ENCODE measurements at places on chromosomes 4 and X.
A peak's percentile ranks its signal among the peaks of the same experiment; 100 is the strongest.

DNA sequence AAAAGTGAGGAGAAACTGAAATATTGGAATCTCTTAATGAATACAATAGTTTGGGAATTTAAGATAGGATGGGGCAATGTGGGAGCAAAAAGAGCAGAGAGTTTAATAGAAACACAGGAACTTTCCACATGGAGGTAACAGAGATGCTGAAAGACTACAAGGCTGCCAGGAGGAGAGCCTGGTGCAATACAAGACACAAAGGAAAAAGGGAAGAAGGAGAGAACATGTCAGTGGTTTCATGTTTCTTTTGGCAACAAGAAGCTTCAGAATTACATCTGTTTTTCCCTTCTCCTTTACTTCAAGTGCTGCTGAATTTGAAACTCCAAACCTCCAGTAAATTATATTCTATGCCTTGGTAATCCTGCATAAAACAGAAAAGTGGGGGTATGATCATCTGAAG is 474.3 kb downstream of the FAT4 start:
- H3K27ac ChIP-seq = no peak overlapping the region
- H3K4me1 ChIP-seq = no peaks in the 10 kb centered on the region
- no peaks in the 10 kb centered on the region for H3K36me3 ChIP-seq
- no peaks in the 10 kb centered on the region for H3K27me3 ChIP-seq
- no peak for DNase-seq
- no peak overlapping the region for H3K4me3 ChIP-seq

DNA sequence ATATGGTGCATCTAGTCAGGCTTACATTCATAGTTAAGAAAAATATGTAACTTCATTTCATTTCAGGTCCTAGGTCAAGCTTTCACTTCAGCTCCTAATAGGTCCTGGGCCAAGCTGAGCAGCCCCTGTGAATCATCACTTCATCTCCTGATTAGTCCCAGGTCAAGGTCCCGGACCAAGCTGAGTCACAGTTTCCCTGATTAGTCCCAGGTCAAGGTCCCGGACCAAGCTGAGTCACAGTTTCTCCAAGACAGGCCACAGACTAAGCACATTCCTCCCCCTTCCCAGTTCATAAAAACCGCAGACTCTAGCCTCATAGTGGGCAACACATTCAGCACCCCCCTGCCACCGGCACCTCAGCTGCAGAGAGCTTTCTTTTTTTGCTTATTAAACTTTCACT is 1331.8 kb downstream of the PCDH19 start:
- H3K36me3 ChIP-seq = no peaks in the 10 kb centered on the region
- no peaks in the 10 kb centered on the region for H3K4me1 ChIP-seq
- no peaks in the 10 kb centered on the region for H3K27me3 ChIP-seq
- DNase-seq = no peak

GRCh38 chr4:118346495-118346894 is 6.3 kb downstream of the PRSS12 start:
- no peaks in the 10 kb centered on the region for H3K36me3 ChIP-seq
- H3K27me3 ChIP-seq = no peaks in the 10 kb centered on the region
- H3K4me3 ChIP-seq = no peak overlapping the region
- no peak overlapping the region for H3K27ac ChIP-seq

DNA sequence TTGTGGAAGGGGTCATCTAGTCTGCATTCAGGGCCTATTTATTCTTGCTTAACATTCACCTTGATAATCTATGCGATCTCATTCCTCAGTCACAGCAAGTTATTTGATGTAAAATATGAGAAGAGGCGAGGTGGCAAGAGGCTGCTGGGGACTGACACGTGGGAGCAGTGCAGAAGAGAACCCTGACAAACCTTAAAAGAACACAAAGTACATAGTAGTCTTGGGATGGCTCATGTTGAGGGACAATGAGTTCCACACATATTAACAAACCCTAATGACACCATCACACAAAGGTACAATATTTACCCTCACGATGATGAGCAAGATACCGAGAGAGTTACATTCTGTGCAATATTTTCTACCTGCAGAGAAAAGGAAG is 57.5 kb downstream of the MAML3 start:
- H3K36me3 ChIP-seq = no peaks in the 10 kb centered on the region
- peak; percentile 65 for DNase-seq
- H3K4me3 ChIP-seq = peak overlapping the region; percentile 41
- H3K27me3 ChIP-seq = no peaks in the 10 kb centered on the region
- peak overlapping the region; percentile 94 for H3K27ac ChIP-seq

DNA sequence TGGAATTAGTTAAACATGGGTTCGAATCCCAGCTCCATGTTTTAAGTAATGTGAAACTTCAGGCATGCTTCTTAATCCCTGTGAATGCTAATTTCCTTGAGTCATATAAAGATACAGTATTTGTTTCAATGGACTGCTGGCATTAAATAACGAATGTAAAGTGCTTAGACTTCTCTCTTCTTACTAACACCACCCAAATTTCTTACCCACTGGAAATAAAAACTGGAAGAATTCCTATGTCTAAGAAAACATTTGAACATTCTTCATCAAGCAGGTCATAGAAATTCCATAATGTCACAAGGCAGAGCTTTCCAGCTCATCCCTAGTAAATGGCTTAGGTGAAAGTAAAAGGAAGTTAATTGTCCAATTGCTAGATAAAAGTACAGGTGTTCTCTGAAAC is 172.5 kb downstream of the ANK2 start:
- no peak overlapping the region for H3K27ac ChIP-seq
- no peaks in the 10 kb centered on the region for H3K27me3 ChIP-seq
- no peak overlapping the region for H3K4me3 ChIP-seq
- H3K36me3 ChIP-seq = no peaks in the 10 kb centered on the region
- no peaks in the 10 kb centered on the region for H3K4me1 ChIP-seq

- peaks cover 37% of the 10 kb centered on the region for H3K36me3 ChIP-seq
- no peak for DNase-seq
- H3K27me3 ChIP-seq = no peaks in the 10 kb centered on the region
- H3K4me1 ChIP-seq = no peaks in the 10 kb centered on the region
Observed at GRCh38 chr4:39559626-39560025, 32.4 kb upstream of the UGDH start.

GRCh38 chrX:45001048-45001447 is 128.1 kb downstream of the KDM6A start:
- peaks cover 19% of the 10 kb centered on the region for H3K4me1 ChIP-seq
- H3K27ac ChIP-seq = no peak overlapping the region
- DNase-seq = peak; percentile 54
- H3K27me3 ChIP-seq = no peaks in the 10 kb centered on the region
- H3K4me3 ChIP-seq = no peak overlapping the region

DNA sequence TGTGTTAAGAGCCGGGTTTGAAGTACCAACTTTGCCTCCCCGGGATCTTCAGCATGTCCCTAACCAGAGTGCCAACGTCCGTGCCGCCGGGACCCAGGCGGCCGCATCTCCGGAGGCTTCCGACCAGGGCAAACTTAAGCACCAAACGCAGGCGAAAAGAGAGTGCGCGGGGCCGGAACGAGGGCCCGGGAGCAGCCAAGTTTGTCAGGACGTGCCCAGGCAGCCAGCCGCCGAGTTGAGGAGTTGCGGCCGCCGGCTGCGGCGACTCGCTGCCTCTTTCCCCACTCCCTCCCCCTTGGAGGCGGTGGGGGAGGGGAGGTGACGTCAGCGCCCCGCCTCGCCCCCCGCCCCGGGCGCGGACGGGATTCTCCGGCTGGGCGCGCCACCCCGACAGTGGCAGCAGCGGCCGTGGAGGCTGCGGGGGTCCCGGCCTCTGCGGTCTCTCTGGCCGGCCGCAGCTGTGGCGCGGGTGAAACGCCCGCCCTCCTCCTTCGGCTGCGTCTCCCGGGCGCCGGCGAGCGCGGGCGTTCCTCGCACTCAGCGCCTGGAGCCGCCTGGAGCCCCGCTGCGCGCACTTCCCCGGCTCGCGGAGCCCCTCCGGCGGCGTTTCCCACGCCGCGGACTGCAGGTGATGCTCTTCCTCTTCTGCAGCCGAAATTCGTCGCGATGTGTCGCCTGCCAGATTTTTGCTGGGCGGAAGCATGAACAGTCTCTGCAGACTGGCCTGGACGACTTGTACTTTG is 2.9 kb upstream of the FAT1 start:
- no peaks in the 10 kb centered on the region for H3K27me3 ChIP-seq
- no peaks in the 10 kb centered on the region for H3K36me3 ChIP-seq
- no peak overlapping the region for H3K27ac ChIP-seq
- no peaks in the 10 kb centered on the region for H3K4me1 ChIP-seq
- no peak overlapping the region for H3K4me3 ChIP-seq

GRCh38 chrX:140804292-140804691 is 94.7 kb downstream of the LINC00632 start:
- no peaks in the 10 kb centered on the region for H3K27me3 ChIP-seq
- no peak for DNase-seq
- H3K4me1 ChIP-seq = no peaks in the 10 kb centered on the region
- H3K36me3 ChIP-seq = no peaks in the 10 kb centered on the region

GRCh38 chr4:31947101-31947500 is 1226.9 kb downstream of the PCDH7 start:
- no peak for DNase-seq
- H3K27ac ChIP-seq = no peak overlapping the region
- H3K4me3 ChIP-seq = no peak overlapping the region
- H3K4me1 ChIP-seq = no peaks in the 10 kb centered on the region
- H3K36me3 ChIP-seq = no peaks in the 10 kb centered on the region

GRCh38 chrX:111411557-111411956 is 435 bp downstream of the DCX start:
- H3K4me1 ChIP-seq = no peaks in the 10 kb centered on the region
- H3K36me3 ChIP-seq = no peaks in the 10 kb centered on the region
- no peak for DNase-seq
- no peak overlapping the region for H3K4me3 ChIP-seq

- H3K36me3 ChIP-seq = no peaks in the 10 kb centered on the region
- no peaks in the 10 kb centered on the region for H3K4me1 ChIP-seq
- no peak overlapping the region for H3K27ac ChIP-seq
- H3K27me3 ChIP-seq = no peaks in the 10 kb centered on the region
Observed at GRCh38 chr4:101527188-101527587, 179.9 kb upstream of the PPP3CA start.

GRCh38 chr4:182179751-182180150 is 63.5 kb upstream of the TENM3 start:
- DNase-seq = no peak
- H3K36me3 ChIP-seq = no peaks in the 10 kb centered on the region
- no peaks in the 10 kb centered on the region for H3K4me1 ChIP-seq
- no peak overlapping the region for H3K27ac ChIP-seq
- no peak overlapping the region for H3K4me3 ChIP-seq

- no peak overlapping the region for H3K27ac ChIP-seq
- no peak for DNase-seq
- H3K36me3 ChIP-seq = no peaks in the 10 kb centered on the region
- no peak overlapping the region for H3K4me3 ChIP-seq
- no peaks in the 10 kb centered on the region for H3K4me1 ChIP-seq
- no peaks in the 10 kb centered on the region for H3K27me3 ChIP-seq
Observed at GRCh38 chrX:39137363-39137954, 336.2 kb downstream of the MID1IP1 start.

DNA sequence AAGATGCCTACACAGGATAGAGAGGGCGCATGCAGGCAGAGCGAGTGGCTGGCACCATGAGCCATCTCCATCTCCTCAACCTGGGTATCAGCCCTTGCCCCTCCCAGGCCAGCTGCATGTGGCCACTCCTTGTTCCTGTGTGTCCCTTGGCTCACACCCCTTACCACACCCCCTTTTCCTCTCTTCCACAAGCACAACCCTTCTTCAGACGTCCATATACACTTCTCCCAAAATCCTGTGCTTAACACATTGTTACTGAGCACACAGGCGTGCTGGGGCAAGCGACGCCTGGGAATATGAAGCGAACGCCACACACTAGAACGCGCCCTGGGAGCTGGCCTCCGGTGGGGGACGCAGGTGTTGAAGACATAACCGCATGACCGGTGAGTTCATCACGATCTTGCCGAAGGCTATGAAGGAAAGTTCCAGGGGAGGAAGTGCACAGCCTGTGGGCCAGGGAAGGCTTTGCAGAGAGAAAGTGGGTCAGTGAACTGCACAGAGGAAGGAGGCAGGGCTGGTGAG is 19.1 kb upstream of the KIAA0232 start:
- no peaks in the 10 kb centered on the region for H3K4me1 ChIP-seq
- no peaks in the 10 kb centered on the region for H3K36me3 ChIP-seq
- H3K4me3 ChIP-seq = no peak overlapping the region
- DNase-seq = no peak
- no peak overlapping the region for H3K27ac ChIP-seq

DNA sequence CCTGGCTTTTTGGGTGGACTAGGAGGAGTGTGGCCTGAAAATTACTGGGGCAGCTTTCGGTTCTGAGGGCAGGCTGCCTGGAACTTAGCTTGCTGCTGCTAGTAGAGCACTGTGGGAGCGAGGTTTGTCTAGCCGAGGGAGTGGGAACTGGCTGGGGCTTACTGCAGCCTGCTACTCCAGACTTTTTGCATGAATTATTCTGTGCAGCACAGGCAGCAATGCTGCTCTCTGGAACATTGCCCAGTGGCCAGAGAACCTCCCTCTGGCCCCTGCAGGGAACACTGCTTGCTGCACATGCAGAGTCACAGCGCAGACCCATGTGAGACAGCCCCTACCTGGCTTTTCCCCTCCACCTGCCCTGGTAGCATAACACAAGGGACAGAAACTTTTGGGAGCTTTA is 263.9 kb upstream of the SLITRK2 start:
- H3K4me1 ChIP-seq = peaks cover 16% of the 10 kb centered on the region
- H3K4me3 ChIP-seq = no peak overlapping the region
- DNase-seq = no peak
- no peaks in the 10 kb centered on the region for H3K36me3 ChIP-seq

DNA sequence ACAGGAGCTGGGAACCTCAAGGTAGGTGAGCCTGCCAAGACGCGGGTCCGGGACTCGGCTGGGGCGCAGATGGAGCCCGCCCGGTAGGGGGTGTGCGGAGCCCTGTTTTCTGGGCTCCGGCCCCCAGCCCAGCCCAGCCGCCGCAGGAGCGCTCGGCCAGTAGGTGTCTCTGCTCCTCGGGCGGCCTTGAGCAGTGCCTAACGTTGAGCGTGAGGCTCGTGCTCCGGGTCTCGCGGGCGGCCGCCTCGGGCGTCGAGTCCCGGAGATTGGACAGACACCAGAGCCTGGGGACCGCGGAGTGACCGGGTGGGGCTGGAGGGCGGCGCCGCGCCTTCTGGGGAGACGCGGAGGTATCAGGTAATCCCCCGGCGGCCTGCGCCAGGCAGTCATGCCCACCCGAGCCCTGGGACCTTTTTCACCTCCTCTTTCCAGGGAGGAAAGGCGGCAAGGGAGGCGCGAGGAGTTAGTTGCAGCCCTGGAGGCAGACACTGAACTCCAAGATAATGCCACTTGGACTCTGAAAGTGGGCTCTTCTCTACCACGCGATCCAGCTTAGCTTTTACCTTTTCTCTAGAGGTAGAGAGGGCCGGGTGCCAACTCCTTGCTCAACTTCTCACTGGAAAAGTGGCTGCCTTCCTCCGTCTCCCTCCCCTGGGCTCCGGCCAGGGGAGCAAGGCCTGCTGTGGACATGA is 14.5 kb upstream of the FGG start:
- no peaks in the 10 kb centered on the region for H3K36me3 ChIP-seq
- H3K4me1 ChIP-seq = no peaks in the 10 kb centered on the region
- no peaks in the 10 kb centered on the region for H3K27me3 ChIP-seq
- H3K4me3 ChIP-seq = no peak overlapping the region

- H3K36me3 ChIP-seq = no peaks in the 10 kb centered on the region
- no peak overlapping the region for H3K27ac ChIP-seq
- no peaks in the 10 kb centered on the region for H3K4me1 ChIP-seq
- no peaks in the 10 kb centered on the region for H3K27me3 ChIP-seq
- no peak overlapping the region for H3K4me3 ChIP-seq
Observed at GRCh38 chr4:92551616-92552015, 247.8 kb downstream of the GRID2 start.
